Caco-2 (cell line): ENCODE measurements at places on chromosomes 1 and 21.
A peak's percentile ranks its signal among the peaks of the same experiment; 100 is the strongest.

GRCh38 chr1:183761871-183762270 lies 43.0 kb upstream of the RGL1 start:
- no peak for DNase-seq

DNA sequence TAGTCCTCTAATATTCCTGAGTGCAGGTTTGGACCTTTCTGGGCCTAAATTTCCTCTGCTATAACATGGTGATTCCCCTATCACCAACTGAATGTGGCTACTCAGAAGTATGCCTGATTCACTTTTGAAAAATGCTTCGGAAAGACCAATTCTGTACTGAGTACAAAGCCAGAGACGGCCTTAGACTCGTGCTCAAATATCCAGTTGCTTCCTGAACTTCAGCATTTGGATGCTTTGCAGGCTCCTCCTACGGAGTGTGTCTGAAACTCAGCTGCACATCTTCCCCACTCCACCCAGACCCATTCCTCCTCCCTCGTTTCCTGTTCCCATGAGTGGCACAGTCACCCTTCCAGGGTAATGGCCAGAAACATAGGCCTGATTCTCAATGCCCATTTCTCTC lies 98.4 kb upstream of the GADD45A start:
- no peak for DNase-seq

GRCh38 chr1:44244986-44245385 lies 31.7 kb downstream of the DMAP1 start:
- DNase-seq: no peak

GRCh38 chr1:208344202-208344857 lies 100.1 kb upstream of the PLXNA2 start:
- DNase-seq: no peak

- peak; percentile 56 for DNase-seq
Measured at GRCh38 chr1:154186852-154187501, 4.9 kb downstream of the TPM3 start.

GRCh38 chr1:212553676-212554075 lies 54.9 kb upstream of the ATF3 start:
- no peak for DNase-seq

DNA sequence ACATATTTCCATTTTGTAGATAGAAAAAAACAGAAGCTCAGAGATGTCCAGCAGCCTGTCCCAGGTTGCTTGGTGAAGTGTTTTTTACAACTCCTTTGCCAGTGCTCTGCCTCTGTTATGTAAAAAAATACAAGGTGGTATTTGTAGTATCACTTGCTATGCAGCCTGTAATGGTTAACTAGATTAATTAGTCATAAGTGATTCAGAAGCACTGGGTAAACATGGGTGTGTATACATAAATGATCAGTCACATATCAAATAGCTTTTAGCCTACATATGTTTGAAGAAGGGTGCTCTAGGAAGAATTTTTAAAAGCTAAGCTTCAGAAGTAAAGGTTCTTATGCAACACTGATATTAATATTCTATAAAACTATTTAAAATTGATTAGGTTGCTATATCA lies 70.0 kb upstream of the MAGI3 start:
- DNase-seq: no peak

GRCh38 chr1:98478121-98478520 lies 183.4 kb upstream of the SNX7 start:
- no peak for DNase-seq

DNA sequence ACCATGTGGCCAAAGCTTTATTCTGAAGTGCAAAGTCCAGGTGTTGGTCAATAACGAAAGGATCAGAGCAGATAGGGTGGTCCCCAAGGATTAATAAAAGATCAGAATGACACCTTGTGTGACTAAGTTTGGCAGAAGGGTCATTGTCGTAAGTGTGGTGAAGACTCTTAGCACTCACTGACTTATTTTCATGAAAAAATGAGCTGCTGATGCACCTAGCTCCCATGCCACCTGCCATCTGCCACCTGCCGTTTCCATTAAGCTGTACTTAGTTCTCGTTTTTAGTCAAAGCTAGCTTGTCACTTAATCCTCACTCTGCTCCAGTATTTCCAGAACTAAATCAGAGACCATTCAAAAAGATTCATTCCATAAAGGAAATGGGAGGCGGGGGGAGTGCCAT lies 112.6 kb downstream of the SEC16B start:
- no peak for DNase-seq

DNA sequence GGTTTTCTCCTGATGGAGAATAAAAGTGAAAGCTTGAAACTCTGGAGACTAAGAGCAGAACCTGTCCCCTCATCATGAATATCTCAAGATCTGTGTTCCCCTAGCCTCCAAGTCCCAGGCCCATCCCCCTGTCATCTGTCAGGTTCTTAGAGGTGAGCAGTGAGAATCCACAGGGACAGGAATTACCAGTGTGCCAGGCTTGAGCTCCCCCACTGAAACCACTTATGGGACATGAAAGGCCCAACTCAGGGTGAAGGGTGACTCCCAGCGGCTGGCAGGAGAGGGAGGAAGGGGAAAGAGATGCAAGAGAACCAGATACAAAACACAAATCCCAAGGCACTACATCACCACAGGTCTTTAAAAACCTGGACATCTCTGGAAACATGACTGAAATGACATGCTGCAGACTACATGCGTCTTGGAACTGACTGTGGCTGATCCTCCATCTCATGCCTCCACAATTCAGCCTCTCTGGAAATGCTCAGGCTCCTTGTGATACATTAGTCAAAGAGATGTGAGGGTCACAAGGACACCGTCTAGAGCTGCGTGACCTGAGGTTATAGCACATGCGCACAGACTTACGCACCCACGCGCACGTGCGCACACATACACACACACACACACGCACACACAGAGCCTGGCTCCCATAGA lies 6.8 kb upstream of the LY9 start:
- no peak for DNase-seq

GRCh38 chr1:89863165-89863830 lies 42.5 kb downstream of the LRRC8D start:
- no peak for DNase-seq

GRCh38 chr1:240314845-240315801 lies 223.4 kb downstream of the FMN2 start:
- no peak for DNase-seq

GRCh38 chr1:170461291-170461747 lies 70.6 kb upstream of the GORAB start:
- DNase-seq: no peak

DNA sequence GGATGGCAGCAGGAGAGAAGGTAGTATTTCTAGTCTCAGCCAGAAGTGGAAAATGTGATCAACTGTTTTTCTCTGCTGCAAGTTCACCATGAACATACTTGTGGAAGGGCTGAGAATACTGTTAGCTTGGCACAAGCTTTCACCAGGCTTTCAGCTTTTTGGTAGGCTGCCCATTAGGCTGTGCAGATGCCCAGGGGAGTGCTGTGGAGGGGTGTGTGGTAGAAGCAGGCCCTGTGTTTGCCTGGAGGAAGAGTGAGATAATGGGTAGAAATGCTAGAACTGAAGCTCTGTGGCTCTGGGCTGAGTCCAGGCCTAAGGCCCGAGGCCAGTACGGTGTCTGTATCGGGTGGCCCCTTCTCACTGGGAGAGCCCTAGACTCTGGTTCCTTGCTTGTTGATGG lies 9.8 kb downstream of the DNAJC6 start:
- DNase-seq: no peak

DNA sequence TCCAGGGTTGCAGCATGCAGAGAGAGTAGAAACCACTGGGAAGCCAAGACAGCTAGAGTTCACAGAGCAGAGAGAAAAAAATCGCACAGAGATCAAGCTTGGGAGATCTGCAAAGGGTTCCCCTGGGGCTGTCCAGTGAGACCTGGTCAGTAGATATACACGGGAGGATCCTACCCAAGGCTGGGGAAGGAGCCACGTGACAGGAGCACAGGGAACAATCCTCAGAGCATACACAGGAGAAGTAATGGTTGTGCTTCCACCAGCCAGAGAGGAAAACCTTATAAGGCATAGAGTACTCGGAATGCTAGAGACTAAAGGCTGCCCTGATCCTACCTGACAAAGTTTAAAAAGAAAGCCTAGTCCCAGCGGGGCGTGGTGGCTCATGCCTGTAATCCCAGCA lies 53.9 kb downstream of the GABPA start:
- no peak for DNase-seq

GRCh38 chr21:29157080-29157479 lies 26.6 kb downstream of the MAP3K7CL start:
- no peak for DNase-seq

GRCh38 chr1:187733232-187733631 lies 904.5 kb downstream of the PLA2G4A start:
- no peak for DNase-seq

DNA sequence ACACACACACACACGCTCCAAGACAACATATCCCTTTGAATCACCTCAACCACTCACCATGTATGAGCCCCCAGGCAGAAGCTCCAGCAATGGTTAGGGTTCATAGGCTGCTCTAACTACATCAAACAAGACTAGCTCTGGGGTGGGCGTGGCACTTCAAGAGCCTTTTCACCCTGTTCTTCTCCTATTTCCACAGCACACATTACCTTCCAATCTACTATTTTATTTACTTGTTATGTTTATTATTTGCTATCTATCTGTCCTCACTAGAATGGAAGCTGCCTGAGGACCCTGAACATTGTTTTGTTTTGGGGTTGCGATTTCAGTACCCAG lies 28.7 kb downstream of the TRABD2B start:
- DNase-seq: no peak

DNA sequence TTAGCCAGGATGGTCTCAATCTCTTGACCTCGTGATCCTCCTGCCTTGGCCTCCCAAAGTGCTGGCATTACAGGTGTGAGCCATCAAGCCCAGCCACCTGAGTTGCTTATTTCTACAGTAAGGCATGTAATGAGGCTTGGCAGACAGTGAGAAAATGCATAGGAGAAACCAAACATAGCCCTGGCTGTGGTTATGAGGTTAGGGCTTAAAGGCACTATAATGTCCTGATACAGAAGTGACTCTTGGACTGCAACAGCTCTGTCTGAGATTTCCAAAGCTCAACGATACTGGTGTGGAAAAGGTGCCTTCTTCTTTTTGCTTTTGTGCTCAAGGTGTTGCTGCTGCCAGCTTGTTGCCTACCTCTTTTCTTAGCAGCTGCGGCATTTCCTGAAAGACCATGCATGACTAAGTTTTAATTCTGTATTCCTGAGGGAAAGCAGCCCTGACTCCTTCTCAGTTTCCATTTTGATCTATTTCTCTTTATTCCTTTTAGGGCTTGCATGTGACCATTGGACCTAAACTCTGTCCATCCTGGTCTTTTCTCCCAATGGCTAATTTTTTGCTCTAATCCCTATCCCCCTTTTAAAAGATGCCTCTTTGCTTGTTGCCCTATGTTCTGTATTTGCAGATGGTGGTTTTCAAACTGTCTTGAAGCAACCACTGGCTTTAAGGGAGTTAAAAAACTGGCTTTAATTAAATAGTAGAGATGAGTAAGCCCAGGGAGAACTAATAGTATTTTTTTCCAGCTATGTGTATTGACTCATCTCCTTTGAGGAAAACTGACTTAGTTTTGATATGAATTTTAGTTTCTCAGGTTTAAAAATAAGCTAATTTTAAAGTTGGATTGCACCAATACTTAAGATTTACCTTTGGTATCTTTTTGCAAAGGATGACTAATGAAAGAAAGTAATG lies 70.3 kb downstream of the KIF1B start:
- no peak for DNase-seq

- DNase-seq: no peak
Measured at GRCh38 chr1:209268479-209268878, 315.0 kb upstream of the CAMK1G start.
